Activated CD8-positive, alpha-beta memory T cell treated with anti-CD3 and anti-CD28 coated beads for 4 hours (primary cell): ENCODE measurements at places on chromosomes 5 and 9.

- DNase-seq = no peak
These were observed 54.3 kb downstream of the SLC46A2 start for GRCh38 chr9:112836394-112836793.

DNA sequence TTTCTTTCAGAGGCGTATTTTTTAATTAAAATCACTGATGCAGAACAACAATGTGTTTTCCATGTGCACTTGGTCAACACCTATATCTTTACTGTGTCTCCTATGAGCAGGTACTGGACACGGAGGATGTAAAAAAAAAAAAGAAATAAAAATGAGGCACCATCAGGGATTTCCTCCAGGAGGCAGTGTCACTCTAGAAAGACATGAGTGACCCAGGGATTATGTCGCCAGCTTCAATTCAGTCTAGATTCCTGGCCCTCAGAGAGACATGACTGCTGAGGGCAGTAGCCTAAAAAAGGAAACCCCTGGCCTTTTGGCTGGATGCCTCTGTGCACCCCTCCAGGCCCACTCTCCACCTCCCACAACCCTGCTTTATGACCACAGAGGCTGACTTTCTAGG, 18.3 kb upstream of the IL33 start:
- DNase-seq = no peak

DNA sequence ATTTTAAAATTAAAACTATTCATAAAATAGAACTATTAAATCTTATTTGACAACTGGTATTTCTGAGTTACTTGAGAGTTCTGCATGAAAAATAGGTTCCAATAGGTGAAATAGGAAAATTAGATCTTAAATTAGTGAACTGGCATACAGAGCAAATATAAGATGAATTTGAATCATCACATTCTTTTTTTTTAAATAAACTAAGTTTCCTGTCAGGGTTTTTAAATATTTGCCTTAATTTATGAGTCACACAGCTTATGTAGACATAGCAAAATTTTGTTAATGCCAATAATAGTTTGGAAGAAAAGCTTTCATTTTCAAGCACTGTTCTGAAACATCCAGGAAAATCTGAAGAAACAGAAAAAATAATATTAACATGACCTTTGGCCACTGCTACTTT, 311.7 kb upstream of the HAPLN1 start:
- DNase-seq = no peak

DNA sequence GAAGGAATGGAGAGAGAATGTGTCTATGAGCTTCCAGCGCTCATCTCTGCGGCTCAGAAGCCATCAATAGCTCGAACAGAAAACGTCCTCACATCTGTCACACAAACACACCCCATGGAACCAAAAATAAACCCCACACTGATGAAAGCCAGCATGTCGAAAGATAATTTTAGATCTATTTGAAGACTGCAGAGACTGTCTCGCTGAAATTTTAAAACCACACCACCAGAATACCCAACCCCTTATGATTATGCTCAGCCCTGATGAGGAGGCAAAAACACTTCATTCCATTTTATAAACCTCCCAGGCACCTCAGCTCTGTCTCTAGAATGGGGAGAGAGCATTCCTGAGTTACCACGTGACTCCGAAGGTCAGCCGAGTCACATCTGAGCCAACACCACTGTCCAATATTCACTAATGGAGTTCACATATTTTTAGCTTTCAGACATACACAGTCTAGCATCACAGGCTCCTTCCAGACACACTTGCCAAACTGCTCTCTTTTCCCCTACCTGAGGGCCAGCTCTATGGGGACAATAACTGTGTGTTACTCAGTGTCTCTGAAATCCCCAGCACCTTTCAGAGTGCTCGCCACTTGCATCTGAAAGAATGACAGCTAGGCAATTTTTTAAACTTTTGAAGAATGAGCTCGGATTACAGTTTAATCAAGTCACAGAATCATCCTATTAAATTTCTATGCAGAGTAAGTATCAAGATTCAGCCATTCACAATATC, 63.2 kb downstream of the SERINC5 start:
- DNase-seq = no peak

DNA sequence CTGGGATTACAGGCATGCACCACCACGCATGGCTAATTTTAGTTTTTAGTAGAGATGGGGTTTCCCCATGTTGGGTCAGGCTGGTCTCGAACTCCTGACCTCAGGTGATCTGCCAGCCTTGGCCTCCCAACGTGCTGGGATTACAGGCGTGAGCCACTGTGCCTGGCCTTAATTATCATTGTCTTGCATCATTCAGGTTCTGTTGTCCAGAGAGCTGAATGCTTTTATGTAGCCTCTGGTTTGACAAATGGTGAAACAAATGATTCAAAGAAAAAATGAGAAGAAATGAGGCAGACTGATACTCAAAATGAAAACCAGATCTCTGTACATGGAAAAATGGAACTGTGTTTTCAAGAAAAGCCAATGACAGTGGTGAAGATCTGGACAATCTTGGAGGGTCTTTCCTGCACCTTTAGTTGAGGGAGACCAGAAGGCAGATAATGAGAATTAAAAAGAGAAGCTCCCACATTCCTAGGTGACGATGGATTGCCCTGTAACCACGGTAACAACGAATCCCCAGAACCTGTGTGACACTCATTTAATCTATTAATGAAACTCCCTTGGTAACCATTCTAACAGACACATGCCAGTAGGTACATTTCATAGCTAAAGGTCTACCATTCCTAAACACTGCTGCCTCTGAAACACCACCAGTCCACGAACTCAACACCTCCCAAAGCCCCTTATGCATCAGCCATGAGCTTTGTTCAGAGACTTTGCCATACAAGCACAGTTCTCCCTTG, 1.6 kb downstream of the TEX48 start:
- no peak for DNase-seq

DNA sequence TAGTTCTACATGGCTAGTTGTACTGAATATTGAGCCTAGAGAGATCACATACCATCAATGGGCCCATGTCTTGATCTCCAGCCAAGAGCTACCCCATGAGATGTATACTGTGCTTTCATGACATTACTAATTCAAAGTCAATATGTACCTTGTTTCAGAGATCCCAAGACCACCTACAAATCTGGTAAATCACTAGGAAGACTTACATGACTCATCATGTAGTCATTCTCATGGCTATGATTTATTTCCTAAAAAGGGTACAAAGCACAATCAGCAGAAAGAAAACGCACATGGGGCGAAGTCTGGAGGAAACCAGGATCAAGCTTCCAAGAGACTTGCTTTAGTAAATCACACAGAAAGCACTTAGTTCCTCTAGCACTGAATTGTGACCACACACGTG, 103.0 kb downstream of the PCSK5 start:
- DNase-seq = no peak

- no peak for DNase-seq
These were observed 45.2 kb upstream of the ANKRD31 start for GRCh38 chr5:75281716-75282465.

DNA sequence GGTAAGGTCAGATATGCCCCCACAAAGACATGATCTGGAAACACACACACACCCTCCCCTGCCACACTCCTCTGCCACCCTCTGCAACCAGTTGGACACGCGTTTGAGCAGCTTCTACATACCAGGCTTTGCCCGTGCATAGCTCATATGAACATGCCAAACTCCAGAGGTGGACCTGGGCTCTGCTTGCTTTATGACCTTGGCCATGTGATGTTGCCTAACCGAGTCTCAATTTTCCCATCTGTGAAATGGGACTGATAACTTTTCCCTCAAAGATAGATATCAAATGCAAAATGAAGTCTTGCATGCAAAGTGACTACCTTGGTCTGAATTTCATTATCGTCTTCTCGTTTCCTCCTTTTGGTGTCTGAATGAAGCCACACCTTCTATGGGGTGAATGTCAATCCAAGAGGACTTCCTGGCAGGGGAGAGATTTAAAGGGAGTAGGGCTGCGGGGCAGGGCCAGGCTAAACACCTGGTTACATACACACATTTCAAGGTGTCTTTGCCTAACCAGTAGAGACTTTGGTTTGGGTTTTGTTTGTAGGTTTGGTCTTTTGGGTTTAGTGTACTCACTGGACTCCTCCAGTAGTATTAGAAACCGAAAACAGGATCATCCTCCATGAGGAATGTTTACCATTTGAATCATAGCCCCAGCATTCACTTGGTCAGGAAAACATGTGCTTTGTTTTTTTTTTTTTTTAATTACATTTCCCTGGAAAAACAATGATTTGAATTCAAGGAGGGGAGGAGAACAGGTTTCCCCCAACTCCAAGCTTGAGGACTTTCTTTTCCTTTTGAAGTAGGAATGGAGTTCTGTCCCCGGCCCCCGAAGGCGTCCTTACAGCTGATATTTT, 63.2 kb downstream of the COL27A1 start:
- no peak for DNase-seq

DNA sequence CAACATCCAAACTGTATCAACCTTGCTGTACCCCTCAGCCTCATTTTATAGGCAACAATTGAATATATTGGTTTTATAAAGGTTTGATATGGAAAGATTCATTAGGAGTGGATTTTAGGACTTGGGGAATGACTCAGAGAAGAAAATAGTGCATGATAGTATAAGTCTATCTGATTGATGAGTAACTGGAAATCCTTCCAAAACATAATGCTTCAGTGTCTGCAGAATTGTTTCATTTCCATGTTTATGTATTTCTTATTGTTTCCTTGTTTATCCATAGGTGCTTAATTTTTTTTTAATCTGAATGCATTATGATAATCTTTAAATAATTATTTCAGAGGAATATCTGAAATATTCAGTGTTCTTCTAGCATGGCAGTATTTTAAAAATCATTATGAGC, 12.6 kb downstream of the JAK2 start:
- DNase-seq = no peak

DNA sequence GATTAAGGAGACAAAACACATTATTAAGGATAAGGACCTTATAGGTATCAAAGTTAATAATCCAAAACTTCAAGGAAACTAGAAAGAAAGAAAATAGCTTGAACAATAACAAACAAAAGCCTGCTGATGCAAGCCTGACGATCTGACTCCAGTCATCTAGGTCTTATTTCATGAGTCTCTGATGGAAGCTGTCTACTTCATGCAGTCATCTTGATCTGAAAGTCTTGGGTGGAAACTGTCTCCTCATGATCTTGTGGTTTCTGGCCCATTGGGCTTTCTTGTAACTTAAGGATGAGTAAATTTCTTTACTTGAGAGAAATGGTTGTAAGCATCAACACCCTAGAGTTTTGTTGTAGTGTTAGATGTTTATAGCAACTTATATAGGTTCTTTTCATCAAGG, 20.6 kb upstream of the PSIP1 start:
- DNase-seq = no peak

- DNase-seq = no peak
These were observed 114.3 kb upstream of the CDH18 start for GRCh38 chr5:20102293-20102692.

DNA sequence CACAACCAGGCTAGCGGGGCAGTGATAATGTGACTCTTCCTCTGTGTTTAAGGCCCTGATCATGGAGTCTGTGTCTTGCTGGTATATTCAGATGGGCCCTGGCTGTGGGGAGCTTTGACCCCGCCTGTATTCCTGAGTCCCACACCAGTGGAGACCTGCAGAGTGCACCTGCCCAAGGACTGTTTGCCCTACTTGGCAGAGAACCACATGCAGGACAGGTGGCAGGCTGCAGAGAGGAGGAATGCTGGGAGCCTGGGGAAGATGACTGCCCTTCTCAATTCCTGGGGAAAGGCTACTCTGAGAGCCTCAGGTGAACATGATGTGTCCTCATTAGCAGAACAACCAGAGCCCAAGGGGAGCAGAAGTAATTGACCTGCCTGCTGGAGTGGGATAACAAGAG, 36.2 kb downstream of the IARS1 start:
- no peak for DNase-seq

- DNase-seq = no peak
These were observed 166.2 kb downstream of the AUH start for GRCh38 chr9:91195372-91196012.

- peak; percentile 13 for DNase-seq
These were observed 33.1 kb downstream of the APTX start for GRCh38 chr9:32968101-32969011.

GRCh38 chr5:116153687-116154174, 68.9 kb downstream of the COMMD10 start:
- DNase-seq = no peak

- no peak for DNase-seq
These were observed 159.6 kb downstream of the TLE4 start for GRCh38 chr9:79731171-79731890.

- no peak for DNase-seq
These were observed 21.2 kb downstream of the GADD45G start for GRCh38 chr9:89625721-89626687.

GRCh38 chr5:97363577-97363976, 180.5 kb upstream of the RIOK2 start:
- DNase-seq = no peak

DNA sequence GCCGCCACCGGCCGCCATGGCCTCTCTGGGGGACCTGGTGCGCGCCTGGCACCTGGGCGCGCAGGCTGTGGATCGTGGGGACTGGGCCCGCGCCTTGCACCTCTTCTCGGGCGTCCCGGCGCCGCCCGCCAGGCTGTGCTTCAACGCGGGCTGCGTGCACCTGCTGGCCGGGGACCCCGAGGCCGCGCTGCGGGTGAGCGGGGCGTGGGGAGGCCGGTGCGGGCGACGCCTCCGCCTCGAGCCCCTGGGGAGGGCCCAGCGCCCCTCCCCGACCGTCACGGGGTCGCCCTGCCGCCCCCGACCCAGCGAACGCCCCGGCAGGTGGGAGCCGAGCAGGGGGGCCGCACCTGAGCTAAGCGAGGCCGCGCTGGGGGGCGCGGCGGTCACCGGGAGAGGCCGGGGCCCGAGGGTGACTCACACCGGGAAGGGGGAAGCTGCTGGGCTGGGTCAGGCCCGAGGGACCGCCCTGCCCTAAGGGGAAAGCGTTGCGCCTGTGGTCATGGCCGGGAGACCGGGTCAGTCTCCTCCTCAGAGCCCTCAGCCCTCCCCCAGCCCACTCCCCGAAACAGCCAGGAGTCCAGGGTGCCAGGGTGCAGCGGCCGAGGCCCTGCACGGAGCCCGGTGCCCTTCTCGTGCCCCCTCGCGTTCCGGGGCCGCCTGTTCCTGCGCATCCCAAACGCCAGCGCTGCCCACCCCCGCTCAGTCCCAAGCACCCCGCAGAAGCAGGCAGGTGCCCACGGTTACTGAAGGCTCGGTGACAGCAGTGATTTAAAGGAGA, 510 bp downstream of the NOXA1 start:
- DNase-seq = no peak

DNA sequence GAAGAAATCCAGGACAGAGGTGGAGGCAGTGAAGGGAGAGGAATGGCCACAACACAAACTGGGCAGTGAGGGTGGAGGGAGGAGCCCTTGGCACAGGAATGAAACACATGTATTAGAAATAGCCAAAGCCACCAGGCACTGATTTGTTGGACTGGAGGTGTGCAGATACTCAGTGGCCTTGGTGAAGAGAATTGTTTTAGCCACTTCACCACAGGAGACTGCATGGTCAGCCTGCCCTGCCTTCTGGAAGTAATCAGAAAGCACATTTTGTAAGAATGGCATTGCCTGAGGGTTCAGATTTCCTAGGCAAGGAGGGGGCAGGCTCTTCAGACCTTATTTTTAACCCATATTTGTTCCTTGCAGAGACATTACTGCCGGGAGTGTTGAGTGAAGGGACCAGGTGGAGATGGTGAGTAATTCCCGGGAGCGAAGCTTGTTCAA, 2.2 kb downstream of the SGCD start:
- DNase-seq = no peak

GRCh38 chr5:163624431-163624830, 119.0 kb downstream of the MAT2B start:
- DNase-seq = no peak

GRCh38 chr9:27467486-27467885, 56.6 kb upstream of the IFNK start:
- DNase-seq = no peak

GRCh38 chr5:134845335-134845851, 375 bp upstream of the C5orf24 start:
- no peak for DNase-seq
